ENCODE measurements at places on chromosomes 4 and X. TPM values are rescaled to one million over a fixed set of nuclear protein-coding genes. Genes with fewer than 3 reads are reported as not detected.

Gene EGF
- not detected for total RNA-seq

Gene SUPT20HL1
- total RNA-seq = not detected

Gene GPC4
- total RNA-seq = not detected

Gene SSX1
- total RNA-seq = not detected

Gene CCDC110
- 0.81 TPM for total RNA-seq

Gene PRRG3
- total RNA-seq = not detected

Gene TKTL2
- total RNA-seq = not detected

- DNase-seq = no peak
- H3K4me3 ChIP-seq = no peak overlapping the region
Measured at GRCh38 chrX:30283456-30284200, 25.6 kb downstream of the NR0B1 start.

DNA sequence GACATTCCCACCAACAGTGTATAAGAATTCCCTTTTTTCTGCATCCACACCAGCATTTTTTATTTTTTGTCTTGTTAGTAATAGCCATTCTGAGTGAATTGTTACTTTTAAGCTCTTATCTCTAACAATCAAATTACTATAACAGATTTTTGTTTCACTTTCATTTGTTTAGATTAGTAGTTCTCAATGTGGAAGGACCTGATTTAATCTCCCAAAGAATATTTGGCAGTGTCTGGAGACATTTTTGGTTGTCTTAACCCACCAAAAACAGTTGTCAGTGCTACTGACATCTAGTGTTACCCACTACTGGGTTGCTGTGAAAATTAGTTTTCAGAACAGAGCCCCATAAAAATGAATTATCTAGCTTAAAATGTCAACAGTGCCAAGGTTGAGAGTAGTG lies 37.9 kb downstream of the RUFY3 start:
- H3K36me3 ChIP-seq = peaks cover 12% of the 10 kb centered on the region
- H3K4me1 ChIP-seq = peaks cover 12% of the 10 kb centered on the region
- DNase-seq = no peak
- no peak overlapping the region for H3K27ac ChIP-seq

GRCh38 chr4:74715706-74716435 lies 78.5 kb downstream of the BTC start:
- no peak overlapping the region for H3K27ac ChIP-seq
- no peak for DNase-seq
- no peaks in the 10 kb centered on the region for H3K36me3 ChIP-seq
- peaks cover 6% of the 10 kb centered on the region for H3K27me3 ChIP-seq

- no peaks in the 10 kb centered on the region for H3K27me3 ChIP-seq
- H3K27ac ChIP-seq = no peak overlapping the region
- no peaks in the 10 kb centered on the region for H3K36me3 ChIP-seq
- H3K4me3 ChIP-seq = no peak overlapping the region
- H3K4me1 ChIP-seq = peaks cover 16% of the 10 kb centered on the region
Measured at GRCh38 chr4:113881256-113881655, 98.2 kb downstream of the ARSJ start.

- H3K4me1 ChIP-seq = peaks cover 11% of the 10 kb centered on the region
- H3K36me3 ChIP-seq = no peaks in the 10 kb centered on the region
- H3K27ac ChIP-seq = peak overlapping the region; percentile 93
- peak overlapping the region; percentile 95 for H3K4me3 ChIP-seq
- peak; percentile 12 for DNase-seq
Measured at GRCh38 chrX:102154218-102154860, 1.4 kb downstream of the BEX5 start.

DNA sequence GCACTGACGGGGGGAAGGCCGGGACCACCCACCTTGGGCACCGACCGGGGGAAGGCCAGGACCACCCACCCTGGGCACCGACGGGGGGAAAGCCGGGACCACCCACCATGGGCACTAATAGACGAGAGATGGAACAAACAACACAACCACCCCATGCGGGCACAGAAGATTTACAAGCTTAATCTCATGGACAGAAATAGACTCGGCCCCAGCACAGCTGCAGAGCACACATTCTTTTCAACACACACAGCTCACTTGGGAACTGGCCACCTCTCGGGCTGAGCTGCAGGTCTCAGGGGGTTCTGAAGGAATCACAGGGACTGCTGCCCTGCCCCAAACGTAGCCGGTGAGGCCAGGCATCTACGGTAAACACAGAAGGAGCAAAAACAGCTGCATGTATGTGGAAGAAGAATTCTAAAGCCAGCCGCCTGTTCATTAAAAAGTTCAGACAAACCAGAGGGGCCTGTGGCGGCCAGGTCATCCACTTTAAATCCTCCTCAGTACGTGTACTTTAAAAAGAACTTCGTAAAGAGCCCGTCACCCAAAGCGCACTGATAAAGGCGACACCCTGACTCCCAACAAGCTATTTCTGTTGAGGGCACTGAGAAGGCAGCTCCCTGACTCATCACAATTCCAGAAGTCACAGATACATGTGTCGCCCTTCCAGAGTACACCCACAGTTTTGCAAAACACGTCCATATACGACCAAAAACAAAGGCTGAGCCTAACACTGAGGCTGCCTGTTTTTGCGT lies 17.7 kb downstream of the PPP2R3B start:
- H3K4me1 ChIP-seq = peaks cover 21% of the 10 kb centered on the region
- H3K27me3 ChIP-seq = peaks cover 17% of the 10 kb centered on the region
- no peak for DNase-seq

DNA sequence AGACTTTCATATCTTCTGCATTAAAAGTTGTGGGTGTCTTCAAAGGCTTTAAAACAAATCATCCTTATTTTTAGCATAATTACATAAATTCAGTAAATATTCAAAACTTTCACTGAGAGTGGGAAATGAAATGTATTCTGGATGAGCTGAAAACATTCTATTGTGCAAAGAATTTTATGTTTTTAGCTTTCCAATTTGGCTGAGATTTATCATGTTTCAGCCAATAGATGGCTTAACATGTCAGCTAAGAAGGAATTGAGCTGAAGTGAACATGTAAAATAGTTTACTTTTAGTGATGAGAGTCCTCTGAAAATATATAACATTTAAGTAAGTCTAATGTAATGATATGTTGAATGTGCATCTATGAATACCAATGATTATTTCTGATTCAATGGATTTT lies 213.5 kb upstream of the GIMD1 start:
- H3K27ac ChIP-seq = no peak overlapping the region
- no peaks in the 10 kb centered on the region for H3K4me1 ChIP-seq
- no peak overlapping the region for H3K4me3 ChIP-seq

DNA sequence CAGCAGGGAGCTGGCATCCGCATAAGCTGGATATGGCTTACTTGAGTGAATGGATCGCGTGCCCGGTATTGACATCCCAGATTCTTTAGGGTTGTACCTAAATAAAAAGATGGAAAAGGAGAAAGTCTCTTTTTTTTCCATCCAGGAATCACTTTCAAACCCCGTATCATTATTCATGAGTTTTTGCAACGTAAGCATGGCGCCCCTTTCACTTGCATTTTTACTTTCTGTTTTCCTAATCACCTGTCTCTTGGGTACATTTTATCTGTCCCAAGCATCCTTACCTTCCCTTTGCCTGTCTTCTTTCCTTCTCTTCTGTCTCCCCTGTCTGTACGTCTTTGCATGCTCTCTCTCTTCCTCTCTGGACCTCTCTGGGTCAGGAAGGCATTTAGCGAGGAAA lies 128.6 kb downstream of the CPE start:
- H3K4me1 ChIP-seq = peaks cover 11% of the 10 kb centered on the region
- DNase-seq = no peak
- no peaks in the 10 kb centered on the region for H3K36me3 ChIP-seq
- H3K27me3 ChIP-seq = no peaks in the 10 kb centered on the region
- H3K4me3 ChIP-seq = no peak overlapping the region
- no peak overlapping the region for H3K27ac ChIP-seq

DNA sequence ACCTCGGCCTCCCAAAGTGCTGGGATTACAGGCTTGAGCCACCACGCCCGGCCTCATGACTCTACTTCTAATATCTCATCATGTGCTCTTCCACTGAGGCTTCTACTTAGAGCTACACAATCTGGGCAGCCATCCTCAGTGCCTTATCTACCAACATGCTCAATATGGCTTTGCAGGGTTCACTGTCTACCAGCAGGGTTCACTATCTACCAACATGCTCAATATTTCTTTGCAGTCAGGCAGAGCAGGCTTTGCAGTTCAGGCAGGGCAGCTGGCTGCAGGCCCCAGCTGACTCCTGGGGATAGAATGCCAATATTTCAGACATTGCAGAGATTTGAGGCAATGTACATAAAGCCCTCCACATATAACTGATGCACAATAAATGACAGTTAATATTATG lies 47.5 kb downstream of the PKD2 start:
- H3K36me3 ChIP-seq = peaks cover 1% of the 10 kb centered on the region
- no peaks in the 10 kb centered on the region for H3K27me3 ChIP-seq
- H3K27ac ChIP-seq = no peak overlapping the region
- peak; percentile 14 for DNase-seq
- H3K4me1 ChIP-seq = no peaks in the 10 kb centered on the region
- no peak overlapping the region for H3K4me3 ChIP-seq

DNA sequence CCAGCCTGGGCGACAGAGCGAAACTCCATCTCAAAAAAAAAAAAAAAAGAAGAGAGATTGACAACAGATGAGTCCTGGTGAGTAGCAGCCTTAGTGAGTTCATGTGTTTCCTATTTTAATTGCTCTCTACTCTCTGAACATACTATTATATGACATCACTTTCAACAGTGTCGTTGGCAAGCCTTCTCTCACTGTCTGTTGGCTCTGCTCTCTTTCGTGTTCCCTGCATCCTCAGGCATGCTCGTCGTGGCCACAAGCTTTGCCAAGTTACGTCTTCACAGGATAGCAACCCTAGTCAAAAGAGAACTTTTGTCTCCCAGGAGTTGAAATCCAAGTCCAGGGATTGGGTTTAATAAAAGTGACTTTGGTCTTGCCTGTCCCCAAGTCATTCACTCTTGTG lies 117.1 kb upstream of the EGFL6 start:
- DNase-seq = no peak
- no peak overlapping the region for H3K27ac ChIP-seq
- H3K36me3 ChIP-seq = no peaks in the 10 kb centered on the region
- no peaks in the 10 kb centered on the region for H3K4me1 ChIP-seq
- H3K27me3 ChIP-seq = no peaks in the 10 kb centered on the region

DNA sequence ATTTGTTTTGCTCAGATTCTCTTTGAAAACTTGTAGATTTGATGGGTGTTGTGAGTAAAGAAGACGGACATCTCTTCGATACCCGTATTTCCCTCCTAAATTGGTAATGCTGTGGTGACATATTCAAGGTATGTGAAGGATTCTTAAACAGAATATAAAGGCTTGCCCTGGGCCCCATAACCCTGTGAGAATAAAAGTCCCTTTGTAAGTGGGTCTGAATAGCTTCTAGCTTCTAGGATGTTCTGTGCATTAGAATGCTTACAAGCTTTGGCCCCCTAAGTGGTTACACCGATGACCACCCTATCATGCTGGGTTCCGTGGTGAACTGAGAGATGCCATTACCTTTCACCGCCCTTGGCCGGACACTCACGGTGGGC lies 574 bp upstream of the MOB1B start:
- no peak for DNase-seq
- H3K27ac ChIP-seq = peak overlapping the region; percentile 89
- H3K4me3 ChIP-seq = peak overlapping the region; percentile 94
- H3K36me3 ChIP-seq = peaks cover 12% of the 10 kb centered on the region
- no peaks in the 10 kb centered on the region for H3K27me3 ChIP-seq

DNA sequence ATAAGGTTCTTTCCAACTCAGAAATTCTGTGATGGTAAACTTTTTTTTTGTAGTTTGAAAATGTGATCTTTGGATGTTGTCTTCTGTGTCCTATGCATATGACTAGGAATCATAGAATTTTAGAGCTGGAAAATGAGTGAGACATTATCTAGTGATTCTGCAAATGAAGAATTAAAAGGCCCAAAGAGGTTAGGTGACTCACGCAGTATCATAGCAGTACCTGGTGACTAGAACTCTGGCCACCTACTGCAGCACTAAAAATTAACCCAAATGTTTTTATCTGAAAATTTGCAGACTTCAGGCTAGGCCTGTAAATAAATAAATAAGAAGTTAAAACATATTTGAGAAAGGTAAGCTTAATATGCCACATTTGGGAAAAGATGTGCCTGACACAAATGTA lies 52.8 kb downstream of the NFKB1 start:
- DNase-seq = no peak
- no peak overlapping the region for H3K4me3 ChIP-seq
- H3K36me3 ChIP-seq = peaks cover 43% of the 10 kb centered on the region
- H3K27ac ChIP-seq = peak overlapping the region; percentile 77

DNA sequence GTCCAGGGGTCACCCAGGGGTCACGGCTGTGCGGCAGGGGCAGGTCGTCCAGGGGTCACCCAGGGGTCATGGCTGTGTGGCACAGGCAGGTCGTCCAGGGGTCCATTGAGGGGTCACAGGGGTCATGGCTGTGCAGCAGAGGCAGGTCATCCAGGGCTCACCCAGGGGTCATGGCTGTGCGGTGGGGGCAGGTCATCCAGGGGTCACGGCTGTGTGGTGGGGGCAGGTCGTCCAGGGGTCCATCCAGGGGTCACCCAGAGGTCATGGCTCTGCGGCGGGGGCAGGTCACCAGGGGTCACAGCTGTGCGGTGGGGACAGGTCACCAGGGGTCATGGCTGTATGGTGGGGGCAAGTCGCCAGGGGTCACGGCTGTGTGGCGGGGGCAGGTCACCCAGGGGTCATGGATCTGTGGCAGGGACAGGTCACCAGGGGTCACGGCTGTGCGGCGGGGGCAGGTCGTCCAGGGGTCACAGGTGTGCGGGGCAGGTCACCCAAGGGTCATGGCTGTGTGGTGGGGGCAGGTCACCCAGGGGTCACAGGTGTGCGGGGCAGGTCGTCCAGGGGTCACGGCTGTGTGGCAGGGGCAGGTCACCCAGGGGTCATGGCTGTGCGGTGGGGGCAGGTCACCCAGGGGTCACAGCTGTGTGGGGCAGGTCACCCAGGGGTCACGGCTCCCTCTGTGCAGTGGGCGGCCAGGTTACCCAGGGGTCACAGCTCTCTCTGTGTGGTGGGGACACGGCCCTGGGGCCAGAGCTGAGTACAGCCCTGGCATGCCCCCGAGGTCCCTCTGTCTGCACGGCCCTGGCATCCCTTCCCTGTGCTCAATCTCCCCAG lies 16.0 kb downstream of the ATP5ME start:
- DNase-seq = no peak
- no peaks in the 10 kb centered on the region for H3K27me3 ChIP-seq
- H3K27ac ChIP-seq = no peak overlapping the region
- H3K4me1 ChIP-seq = peaks cover 4% of the 10 kb centered on the region

DNA sequence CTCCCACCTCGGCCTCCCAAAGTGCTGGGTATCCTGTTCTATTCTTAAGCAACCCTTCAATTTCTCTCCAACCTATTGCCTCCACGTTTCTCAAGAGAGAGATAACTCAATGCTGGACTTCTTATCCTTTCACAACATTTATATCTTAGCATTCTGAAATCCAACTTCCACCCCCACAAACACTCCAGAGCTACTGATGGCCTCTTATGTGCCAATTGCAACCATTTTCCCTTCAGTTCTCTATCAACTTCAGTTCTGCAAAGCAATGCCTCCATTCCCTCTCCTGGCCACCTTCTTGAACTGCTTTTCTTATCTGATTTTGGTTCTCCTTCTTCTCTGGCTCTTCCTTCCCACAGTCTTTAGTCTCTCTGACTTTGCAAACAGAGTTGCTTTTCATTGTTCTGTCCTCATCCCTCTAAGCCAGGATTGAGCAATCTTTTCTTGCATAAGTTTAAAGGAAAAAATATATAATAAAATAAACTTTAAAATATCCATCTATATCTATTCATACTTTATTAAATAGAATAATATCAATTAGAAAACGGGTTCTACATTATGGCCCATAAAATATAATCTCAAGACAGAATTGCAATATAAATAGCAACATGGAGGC lies 3.6 kb upstream of the STBD1 start:
- DNase-seq = no peak
- peaks cover 12% of the 10 kb centered on the region for H3K27me3 ChIP-seq
- H3K4me1 ChIP-seq = peaks cover 36% of the 10 kb centered on the region

All from activated CD8-positive, alpha-beta T cell treated with anti-CD3 and anti-CD28 coated beads for 36 hours (primary cell).